Activated CD4-positive, alpha-beta T cell treated with anti-CD3 and anti-CD28 coated beads, Interleukin-2, amount 50 U/mL, for 24 hours (primary cell): ENCODE measurements at places on chromosomes 2 and 18.

DNA sequence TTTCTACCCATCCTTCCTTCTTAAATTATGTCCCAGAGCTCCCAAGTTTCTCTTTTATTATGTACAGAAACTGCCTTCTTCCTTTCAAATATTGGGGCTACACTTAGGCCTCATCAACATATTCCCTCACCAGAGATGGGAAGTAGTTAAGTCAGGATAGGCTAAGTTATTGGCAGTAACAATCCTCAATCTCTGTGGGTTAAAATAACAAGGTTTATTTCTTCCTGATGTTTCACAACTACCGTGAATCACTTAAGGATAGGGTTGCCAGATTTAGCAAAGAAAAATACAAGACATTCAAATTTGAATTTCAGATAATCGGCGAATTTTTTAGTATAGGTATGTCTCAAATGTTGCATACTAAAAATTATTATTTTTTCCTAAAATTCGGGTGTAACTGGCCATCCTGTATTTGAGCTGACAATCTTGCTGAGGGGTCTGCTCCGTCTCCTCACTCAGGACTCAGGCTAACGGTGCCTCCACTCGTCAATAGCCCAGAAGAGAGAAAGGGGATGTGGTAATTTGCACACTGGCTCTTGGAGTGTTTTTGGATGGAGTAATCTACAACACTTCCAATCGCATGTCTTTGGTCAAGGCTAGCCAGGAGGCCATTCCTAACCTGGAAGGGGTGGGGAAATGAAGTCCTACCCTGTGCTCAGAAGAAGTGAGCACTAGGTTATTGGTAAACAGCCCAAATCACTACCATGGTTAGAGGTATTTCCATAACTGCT lies 91.7 kb downstream of the ACTR3 start:
- no peak for DNase-seq

DNA sequence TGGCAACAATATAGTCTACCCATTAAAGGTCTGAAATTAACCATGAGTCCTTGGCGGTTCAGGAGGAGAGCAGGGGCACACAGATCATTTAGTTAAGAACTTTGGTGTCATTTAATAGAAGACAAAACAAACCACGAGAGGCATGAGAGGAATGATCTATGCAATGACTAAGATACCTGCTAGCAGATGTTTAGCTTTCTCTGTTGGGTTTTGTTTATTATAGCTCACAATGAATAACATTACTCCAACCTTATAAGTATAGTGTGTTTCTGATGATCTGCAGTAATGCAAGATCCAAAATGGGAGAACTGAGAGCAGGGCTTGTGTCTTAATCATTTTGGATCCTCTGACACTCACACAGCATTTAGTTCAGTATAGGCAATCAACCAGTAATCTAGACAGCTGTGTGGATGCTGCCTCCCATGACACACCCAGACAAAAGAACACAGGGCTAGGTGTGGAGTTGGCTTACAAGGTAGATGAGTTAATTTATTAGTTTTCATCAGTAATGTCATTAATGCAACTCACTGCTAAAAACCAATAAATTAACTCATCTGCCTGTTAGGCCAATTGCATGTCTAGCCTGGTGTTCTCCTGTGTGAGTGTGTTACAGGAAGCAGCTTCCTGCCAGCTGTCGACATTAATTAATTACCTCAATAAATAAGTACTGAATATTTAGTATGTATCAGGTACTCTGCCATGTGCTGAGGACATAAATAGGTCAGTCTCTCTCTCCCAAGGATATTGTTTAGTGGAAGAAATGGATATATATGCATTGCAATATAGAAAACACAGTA lies 92.3 kb downstream of the CLIP4 start:
- DNase-seq, result no peak

DNA sequence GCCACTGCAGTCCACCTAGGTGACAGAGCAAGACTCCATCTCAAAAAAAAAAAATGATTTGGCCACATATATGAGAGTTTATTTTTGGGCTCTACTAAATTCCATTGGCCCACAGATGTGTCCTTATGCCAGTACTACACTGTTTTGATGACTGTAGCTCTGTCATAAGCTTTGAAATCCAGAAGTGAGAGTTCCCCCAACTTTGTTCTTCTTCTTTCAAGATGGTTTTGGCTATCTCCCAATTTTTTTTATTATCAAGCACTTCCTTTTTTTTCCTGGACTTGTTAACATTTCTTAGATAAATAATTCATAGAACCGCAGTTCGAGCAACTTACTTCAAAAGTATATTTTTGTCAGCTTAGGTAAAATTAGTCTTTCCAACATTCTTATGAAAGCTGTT lies 96.9 kb downstream of the TSHZ1 start:
- DNase-seq, result no peak

DNA sequence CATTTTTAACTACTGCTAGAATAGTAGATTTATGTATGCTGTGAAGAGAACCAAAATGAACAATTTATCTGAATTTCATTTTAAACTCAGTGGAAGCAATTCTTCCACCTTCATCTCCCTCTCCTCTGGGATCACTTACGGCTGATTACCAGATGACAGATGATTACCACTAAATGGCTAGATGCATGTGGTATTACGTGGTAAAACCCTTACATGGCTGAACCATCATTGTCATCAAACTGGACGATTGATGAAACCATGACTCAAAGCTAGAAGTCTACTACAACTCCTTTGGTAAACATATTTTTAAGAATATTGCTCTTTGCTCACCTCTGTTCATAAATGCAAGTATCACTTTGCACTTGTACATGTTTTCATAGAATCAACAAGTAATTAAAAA lies 48.5 kb upstream of the DOCK10 start:
- DNase-seq, result no peak

DNA sequence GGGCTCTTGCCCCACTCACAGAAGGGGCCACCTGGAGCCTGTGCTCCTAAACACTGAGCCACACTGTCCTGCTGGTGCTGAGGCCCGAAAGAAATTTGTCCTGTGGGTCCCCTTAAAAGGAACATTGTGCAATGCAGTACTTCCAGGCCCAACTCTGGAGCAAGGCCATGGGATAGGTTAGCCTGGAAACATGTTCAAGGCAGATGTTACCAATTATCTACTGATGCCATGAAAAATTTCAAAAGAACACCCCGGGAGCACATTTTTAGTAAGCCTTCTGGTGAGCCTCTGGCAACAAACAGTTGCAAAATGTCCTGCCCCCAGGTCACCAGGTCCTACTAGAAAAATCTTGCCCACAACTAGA lies 12.3 kb upstream of the PTMA start:
- no peak for DNase-seq

- DNase-seq, result no peak
Measured at GRCh38 chr2:197994751-197995150, 190.4 kb downstream of the PLCL1 start.

DNA sequence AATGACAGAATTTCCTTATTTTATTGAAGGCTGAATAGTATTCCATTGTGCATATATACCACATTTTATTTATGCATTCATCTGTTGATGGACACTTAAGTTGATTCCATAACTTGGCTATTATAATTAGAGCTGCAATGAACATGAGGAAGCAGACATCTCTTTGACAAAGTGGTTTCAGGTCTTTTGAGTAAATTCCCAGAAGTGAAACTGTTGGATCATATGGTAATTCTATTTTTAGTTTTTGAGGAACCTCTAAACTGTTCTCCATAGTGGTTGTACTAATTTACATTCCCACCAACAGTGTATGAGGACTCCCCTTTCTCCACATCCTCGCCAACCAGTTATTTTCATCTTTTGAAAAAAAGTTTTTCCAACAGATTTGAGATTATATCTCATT lies 77.5 kb downstream of the TMEM200C start:
- no peak for DNase-seq

DNA sequence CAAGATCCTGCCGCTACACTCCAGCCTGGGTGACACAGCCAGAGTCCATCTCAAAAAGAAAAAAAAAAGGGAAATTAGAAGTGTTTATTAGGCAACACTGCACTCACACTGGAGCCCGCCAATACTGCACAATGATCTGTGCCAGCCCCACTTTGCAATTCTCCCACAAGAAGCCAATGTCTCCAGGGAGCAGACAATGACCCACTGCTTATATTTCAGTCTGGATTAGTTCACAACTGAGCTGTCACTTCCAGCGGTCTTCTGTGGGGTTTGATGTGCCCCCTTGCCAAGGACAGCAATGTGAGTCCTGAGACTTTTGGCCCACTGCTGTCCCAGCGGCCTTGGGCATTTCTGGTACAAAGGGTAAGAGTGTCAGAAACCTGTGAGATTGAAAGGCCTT lies 85.6 kb upstream of the PPM1B start:
- DNase-seq, result no peak

- DNase-seq, result no peak
Measured at GRCh38 chr18:26453386-26453901, 94.9 kb downstream of the KCTD1 start.
